ENCODE measurements at places on chromosomes 13 and 19.
A peak's percentile ranks its signal among the peaks of the same experiment; 100 is the strongest.

GRCh38 chr13:113403255-113404104 lies 39.5 kb upstream of the GRTP1 start:
- no peak for DNase-seq

- no peak for DNase-seq
These were observed 46.0 kb downstream of the RBM26 start for GRCh38 chr13:79360095-79360494.

DNA sequence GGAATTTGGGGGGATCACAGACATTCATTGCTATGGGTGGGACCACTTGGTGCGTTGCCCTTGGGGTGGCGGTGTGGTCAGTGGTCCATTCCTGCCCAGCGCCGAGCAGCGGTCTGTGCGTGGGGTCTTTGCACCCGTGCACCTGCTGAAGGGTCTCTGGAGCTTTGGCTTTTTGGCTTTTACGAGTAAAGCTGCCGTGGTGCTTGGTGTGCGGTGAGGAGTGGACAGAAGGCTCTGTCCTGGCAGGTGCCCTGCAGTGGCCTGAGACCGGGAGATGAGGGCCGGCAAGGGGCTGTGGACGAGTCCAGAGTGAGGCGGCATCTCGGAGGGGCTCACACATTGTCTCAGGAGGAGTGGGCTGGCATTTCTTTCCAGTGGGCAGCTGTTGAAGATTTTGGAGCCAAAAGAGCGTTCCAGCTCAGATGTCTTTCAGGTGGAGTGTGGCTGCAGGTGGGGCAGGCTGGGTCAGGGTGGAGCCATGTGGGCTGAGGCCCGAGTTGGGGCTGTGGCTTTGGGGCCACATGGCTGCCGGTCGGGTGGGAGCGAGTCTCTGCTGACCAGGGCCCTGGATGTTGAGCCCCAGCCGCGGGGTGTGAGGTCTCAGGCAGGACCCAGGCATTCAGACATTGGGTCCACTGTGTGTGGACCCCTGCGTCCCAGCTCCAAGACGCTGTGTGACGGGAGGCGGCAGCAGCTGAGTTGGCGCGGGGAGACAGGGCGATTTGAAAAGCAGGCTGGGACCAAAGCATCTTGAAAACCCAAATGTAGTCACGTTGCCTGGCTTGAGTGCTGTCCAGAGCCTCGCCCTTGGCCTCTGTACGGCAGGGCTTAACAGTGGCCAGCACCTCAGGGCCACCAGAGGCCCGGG lies 11.7 kb downstream of the GNA11 start:
- no peak for DNase-seq

GRCh38 chr19:36201684-36202083 lies 12.8 kb downstream of the ZNF565 start:
- DNase-seq: no peak

DNA sequence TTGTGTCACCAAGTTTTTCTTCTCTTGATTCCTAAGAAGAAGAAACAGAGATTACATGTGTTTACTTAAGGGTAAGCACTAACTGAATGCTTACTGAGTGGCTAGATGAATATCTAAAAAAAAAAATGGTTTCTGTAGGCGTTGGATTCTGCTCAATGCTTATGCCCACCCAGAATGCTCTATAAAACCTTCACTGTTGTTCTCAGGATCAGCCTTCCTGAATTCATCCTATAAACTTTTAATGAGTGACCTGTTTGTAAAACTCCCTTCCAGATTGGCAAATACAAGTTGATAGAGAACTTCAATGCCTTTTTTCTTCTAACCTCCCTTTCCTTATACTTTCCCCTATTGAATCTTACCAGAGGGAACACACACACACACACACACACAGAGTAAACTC lies 90.2 kb downstream of the NDFIP2 start:
- DNase-seq: no peak

- peak; percentile 95 for DNase-seq
These were observed 6.5 kb upstream of the LIPE start for GRCh38 chr19:42433503-42434260.

DNA sequence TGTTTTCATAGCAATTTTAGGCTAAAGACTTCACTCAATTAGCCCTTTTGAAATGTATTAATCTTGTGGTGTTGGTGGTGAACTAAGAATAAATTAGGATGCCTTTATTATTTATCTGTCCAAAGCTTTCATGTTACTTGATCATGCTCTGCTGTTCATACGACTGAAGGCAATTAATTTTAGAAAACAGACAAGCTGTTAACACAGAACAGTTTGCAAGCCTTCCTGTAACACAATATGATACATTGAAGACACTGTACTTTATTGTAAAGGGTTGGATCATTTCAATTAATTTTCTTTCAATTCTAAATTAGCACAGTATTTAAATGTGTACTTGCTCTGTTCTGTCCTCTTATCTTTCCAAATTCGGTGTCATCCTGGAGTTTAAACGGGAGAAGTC lies 794.3 kb upstream of the MIR17HG start:
- no peak for DNase-seq

- DNase-seq: no peak
These were observed 15.2 kb downstream of the KCNC3 start for GRCh38 chr19:50313812-50314536.

- no peak for DNase-seq
These were observed 19.1 kb downstream of the SMARCA4 start for GRCh38 chr19:10979951-10980381.

GRCh38 chr13:44756276-44756810 lies 180.2 kb upstream of the TSC22D1 start:
- DNase-seq: no peak

- DNase-seq: no peak
These were observed 13.1 kb downstream of the ERFL start for GRCh38 chr19:41915021-41915775.

DNA sequence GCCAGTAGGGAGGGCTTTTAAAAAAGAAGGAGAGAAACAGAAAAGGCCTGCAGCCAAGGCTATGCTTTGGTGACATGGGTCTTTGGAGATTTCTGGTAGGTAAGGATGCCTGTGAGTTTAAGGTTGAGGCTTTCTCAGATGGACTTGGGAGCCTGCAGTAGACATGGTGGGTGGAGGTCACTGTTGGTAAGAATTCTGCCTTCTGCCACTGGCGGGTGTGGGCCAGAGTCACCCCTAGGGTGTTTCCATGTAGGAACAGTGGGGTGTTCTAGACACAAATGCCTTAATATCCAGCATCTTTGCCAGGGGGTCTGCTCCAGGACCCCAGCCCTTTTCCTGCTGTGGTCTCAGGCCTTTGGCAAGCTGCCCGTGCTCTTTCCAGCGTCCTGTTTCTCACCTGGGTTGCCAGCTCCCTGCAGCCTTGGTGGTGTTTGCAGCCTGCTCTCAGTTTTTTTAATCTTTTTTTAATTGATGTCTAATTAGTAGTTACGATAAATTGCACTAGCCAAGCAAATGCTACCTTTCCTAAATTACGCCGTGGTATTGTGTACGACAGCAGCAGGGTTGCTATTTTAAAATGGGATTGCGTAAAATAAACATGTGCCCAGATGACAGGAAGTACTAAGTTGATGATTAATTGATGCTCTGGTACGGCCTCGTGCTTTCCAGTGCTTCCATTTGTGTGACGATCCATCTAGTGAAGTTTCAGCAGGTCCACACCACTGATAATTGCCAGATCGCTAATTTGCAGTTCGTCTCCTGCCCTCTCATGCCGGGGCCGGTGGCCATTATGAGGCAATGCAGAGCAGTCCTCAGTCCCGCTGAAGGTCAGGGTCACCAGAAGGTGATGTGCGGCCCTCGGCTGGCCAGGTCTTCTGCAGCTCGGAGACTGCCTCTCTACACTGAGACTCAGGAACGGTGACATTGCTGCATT lies 35.3 kb upstream of the NPAS1 start:
- peak; percentile 90 for DNase-seq

GRCh38 chr19:11450570-11451326 lies 15.3 kb downstream of the PRKCSH start:
- no peak for DNase-seq

- DNase-seq: no peak
These were observed 133.5 kb upstream of the IRS2 start for GRCh38 chr13:109919715-109920375.

DNA sequence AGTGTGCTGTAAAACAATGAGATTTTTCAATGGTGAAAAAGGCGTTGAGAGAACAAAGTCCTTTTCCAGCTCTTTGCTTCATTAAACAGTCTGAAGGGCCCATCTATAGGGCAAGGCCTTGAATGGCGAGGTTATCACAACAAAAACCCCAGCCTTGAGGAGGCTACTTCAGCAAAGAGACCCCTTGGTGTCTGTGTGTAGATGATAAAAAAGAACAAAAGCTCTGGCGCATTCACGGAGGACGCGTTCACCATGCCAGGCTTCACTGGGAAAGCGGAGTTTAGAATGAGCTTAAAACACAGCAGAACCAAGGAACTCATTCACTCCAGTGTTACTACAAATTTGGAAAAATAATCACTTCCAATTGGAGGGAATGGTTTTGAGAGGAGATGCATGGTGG lies 530.0 kb upstream of the ARGLU1 start:
- DNase-seq: no peak

- no peak for DNase-seq
These were observed 56.2 kb downstream of the ATP11A start for GRCh38 chr13:112746044-112746443.

- DNase-seq: no peak
These were observed 521 bp upstream of the ZNF665 start for GRCh38 chr19:53193535-53194222.

DNA sequence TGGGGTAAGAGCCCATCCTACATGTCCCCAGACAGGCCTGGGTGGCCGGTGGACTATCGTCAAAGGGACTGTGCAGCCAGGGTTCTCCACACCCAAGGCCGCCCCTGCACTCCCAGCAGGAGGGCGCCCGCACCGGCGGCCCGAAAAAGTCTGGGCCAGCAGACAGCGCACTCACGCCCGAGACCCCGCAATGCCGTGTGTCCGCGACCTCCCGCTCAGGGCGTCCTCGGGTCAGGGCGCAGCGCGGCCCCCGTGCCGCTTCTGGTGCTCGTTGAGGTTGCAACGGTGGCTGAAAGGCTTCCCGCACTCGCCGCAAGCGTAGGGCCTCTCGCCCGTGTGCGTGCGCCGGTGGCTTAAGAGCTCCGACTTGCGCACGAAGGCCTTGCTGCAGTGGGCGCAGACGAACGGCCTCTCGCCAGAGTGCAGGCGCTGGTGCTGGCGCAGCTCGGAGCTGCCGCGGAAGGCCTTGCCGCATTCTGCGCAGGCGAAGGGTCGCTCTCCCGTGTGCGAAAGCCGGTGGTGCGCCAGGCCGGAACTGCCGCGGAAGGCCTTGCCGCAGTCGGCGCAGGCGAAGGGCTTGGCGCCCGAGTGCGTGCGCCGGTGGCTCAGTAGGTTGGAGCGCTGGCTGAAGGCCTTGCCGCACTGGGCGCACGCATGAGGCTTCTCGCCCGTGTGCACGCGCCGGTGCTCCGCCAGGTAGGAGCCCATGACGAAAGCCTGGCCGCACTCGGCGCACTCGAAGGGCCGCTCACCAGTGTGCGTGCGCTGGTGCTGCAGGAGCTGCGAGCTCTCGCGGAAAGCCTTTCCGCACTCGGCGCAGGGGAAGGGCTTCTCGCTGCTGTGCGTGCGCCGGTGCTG lies 2.8 kb upstream of the A1BG start:
- DNase-seq: no peak

DNA sequence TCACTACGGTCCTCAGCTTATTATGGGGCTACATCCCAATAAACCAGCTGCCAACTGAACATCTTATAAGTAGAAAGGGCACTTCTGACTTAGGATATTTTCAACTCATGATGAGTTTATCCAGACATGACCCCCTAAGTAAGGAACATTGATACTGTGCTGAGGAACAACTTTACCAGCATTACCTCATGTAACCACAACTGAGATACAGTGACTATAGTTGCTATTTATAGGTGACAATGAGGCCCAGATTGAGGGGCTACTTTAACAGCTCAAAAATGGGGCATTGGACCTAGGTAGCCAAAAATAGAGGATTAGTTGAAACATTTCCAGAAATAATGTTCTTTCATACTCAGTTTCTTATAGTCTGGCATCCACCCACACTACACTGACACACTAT lies 26.8 kb downstream of the SKA3 start:
- no peak for DNase-seq

DNA sequence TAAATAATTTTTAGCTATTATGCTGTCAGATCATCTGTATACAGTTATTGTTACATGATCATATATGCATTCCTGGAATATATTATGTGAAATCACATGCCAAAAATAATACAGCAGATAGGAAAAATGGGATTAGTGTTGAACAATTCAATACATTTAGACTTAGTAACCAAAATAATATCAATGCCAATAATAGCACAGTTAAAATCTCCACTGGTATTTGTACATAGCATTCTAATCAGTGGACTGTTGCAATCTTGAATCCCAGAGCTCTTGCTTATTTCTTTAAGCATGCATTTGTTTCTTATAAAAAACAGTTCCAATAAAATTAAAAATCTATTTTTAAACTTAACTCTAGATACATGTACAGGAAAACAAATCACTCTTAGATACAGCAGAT lies 2772.2 kb downstream of the PCDH9 start:
- DNase-seq: no peak

- DNase-seq: no peak
These were observed 792.1 kb upstream of the SPRY2 start for GRCh38 chr13:81133066-81133465.

- DNase-seq: no peak
These were observed 46.0 kb downstream of the C13orf46 start for GRCh38 chr13:113927661-113928581.

DNA sequence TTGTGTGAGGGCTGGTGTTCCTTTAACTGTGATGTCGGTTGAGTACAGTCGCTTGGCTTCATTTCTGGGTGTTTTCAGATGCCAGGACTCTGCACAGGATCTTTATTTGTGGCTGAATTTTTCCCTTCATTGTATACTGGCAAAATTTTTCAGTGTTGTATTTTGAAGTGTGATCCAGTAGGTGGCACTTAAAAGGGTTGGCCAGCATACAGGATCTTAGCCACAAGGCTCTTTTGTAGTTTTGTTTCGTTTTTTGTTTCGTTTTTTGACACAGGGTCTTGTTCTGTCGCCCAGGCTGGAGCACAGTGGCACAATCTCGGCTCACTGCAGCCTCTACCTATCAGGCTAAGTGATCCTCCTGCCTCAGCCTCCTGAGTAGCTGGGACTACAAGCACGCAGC lies 8.7 kb downstream of the FCAR start:
- DNase-seq: peak; percentile 12

DNA sequence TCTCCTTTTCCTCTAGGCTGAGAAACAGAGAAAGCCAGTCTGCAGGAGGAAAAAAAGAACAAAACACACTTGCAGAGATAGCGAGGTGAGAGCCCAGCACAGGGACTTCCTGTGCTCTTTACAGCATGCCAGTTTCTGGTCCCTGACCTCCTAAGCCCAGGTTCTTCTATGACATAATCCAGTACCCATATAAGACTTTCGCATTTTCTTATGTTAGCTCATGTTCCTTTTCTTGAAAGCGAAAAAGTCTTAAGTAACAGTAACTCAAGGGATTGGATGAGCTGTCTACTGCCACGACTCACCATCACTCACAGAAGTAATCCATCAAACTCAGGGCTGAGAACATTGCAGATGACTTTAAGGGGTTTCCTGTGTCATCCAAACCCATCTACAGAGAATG lies 17.4 kb downstream of the CCDC70 start:
- DNase-seq: no peak

DNA sequence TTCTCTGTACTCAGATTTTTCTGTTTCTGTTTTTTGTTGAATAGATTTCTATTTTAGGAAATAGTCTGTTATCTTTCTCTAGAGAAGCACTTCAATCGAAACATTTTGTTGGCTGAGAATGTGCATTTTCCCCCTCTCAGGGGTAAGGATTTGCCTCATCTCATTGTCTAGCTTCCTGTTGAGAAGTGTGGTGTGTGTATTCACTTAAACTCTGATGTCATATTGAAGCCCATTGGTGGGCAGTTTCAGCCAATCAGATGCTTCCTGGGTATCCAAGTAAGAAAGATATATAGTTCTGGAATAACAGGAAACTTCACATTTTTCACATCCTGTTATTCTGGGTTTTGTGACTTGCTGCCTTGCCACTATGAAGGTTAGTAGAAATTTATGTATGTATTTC lies 87.6 kb downstream of the ARHGEF7 start:
- DNase-seq: no peak

Data from HepG2 (cell line).